ENCODE measurements at places on chromosomes 6 and 20.

GRCh38 chr6:39772559-39773273 lies 19.5 kb upstream of the DAAM2 start:
- no peak for DNase-seq

DNA sequence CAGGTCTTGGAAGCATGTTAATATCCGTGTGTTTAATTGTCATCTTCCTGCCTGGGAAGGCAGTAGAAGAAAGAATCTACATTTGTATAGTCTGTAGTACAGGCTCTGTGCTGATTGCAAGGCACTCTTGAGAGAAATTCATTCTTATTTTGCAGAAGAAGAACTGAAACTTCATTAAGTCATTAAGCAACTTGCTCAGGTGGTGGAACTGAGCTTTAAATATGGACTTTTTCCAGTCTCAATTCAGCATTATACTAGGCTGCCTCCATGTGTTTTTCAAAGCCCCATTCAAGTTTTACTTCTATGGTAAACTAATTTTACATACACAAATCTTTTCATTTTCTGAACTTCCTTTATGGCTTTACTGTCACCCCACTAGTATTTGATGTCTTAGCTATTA lies 18.7 kb downstream of the ZNF451 start:
- DNase-seq = no peak

DNA sequence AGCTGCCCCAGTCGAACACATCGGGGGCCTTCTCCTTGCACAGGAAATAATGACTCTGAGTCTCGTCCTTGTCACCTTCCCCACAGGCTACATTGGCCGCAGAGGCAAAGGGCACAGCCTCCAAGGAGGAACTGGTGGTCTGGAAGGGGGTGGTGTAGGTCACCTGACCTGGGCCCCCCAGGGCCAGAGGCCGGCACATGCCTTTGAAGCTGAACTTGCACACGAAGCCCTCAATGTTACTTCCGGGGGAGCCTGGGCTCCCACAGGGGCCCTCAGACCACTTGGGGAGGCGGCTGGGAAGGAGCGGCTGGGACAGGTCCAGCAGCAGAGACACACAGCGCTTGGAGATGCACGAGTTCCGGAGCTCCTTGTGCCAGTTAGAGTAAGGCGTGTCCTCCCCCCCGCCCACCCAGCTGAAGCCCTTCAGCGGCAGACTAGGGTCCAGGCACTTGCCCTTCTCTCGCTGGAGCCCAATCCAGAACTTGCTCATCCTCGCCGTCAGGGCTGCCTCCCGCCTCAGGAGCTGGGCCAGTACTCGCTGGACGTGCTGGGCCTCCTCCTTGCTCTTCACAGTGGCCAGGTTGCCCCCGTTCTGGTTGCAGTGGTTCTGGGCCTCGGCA lies 578 bp downstream of the CD93 start:
- DNase-seq = no peak

DNA sequence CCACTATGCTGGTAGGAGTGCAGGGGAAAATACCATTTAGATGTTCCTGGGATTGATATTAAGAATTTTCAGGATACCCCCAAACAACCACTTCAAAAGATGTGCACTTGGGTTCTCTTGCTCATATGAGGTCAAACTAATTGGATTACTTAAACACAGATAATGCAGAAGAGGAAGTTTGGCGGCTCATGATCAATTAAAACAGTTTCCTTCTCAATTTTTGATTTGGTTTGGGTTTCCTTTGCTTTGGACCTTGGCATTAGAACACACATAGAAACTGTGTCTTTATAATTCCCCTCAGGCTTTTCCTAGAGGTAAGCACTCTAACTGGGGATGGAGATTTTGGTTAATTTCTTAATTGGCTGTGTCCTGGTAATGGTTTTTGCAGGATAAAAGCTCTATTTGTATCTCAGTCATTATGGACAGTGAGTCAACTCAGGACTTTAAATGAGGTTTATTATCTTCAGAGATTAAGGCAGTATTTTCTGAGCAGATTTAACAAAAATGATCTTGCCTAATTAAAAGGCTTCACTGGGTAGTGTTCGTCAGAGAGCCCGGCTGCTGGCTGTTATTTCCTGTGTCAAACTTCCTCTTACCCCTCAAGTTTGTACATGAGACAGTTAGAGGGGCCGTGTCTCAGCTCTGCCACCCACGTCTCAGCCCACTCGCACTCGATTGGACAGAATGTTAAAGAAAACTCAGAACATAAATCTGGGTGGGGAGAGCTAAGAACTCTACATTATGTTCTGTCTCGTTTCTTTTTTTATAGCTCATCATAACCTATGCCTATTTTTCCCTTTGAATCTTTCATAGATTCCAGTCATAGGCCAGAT lies 50.3 kb upstream of the PREP start:
- peak; percentile 57 for DNase-seq

DNA sequence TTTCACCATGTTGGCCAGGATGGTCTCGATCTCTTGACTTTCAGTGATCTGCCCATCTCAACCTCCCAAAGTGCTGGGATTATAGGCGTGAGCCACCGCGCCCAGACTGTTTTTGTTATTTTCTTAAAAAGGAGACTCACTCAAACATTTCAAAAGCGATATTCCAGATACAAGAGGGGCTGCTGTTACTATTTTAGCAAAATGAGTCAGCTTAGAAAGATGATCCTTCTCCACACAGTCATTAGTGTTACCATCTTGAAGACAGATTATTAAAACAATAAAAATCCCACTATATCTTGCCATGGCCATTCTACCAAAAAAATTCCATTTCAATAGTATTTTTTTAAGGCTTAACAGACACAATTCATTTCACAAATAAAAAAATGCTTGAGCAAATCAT lies 102.8 kb downstream of the PREP start:
- DNase-seq = no peak

DNA sequence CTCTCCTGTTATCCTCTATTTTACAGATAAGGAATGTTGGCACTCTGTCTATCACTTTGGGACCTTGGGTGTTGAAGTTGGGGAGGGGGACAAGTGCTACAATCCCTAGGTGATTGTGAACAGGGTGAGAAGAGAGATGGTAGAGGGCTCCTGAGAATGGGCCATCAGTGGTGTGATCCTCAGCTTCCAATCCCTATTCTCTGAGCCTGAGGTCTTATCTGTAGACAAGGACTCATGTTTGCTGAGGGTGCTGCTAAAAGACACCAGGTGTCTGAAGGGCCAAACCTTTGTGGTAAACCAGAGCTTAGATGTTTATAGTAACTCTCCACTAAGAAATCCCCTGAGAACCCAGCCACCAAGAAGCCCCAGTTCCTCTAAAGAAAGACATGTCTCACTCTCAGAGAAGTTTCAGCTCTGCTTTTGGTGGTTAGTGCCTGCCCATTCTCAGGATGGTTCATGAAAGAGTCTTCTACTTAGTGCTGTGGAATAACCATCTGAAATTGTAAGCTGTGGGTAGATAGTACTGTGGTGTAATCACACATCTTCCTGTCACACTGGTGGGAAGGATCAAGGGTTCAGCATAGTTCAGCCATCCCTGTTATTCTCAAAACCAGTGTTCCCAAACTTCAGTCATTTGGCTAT lies 58.2 kb upstream of the IL20RA start:
- no peak for DNase-seq

- DNase-seq = no peak
These were observed 23.9 kb downstream of the ADTRP start for GRCh38 chr6:11754625-11755271.

GRCh38 chr6:98041056-98041455 lies 758.0 kb upstream of the MMS22L start:
- no peak for DNase-seq

- DNase-seq = peak; percentile 42
These were observed 81.4 kb downstream of the DLL1 start for GRCh38 chr6:170209354-170210025.

- no peak for DNase-seq
These were observed 9.7 kb downstream of the RPS21 start for GRCh38 chr20:62396367-62397239.

DNA sequence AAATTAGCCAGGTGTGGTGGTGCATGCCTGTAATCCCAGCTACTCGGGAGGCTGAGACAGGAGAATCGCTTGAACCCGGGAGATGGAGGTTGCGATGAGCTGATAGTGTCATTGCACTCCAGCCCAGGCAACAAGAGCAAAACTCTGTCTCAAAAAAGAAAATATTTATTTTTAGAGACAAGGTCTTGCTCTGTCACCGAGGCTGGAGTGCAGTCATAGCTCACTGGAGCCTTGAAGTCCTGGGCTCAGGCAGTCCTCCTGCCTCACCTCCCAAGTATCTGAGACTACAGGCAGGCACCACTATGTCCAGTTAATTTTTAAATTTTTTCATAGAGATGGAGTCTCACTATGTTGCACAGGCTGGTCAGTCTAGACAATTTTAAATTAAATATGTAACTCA lies 16.2 kb upstream of the CEBPB start:
- no peak for DNase-seq

GRCh38 chr6:100342830-100343229 lies 121.9 kb downstream of the SIM1 start:
- DNase-seq = no peak

DNA sequence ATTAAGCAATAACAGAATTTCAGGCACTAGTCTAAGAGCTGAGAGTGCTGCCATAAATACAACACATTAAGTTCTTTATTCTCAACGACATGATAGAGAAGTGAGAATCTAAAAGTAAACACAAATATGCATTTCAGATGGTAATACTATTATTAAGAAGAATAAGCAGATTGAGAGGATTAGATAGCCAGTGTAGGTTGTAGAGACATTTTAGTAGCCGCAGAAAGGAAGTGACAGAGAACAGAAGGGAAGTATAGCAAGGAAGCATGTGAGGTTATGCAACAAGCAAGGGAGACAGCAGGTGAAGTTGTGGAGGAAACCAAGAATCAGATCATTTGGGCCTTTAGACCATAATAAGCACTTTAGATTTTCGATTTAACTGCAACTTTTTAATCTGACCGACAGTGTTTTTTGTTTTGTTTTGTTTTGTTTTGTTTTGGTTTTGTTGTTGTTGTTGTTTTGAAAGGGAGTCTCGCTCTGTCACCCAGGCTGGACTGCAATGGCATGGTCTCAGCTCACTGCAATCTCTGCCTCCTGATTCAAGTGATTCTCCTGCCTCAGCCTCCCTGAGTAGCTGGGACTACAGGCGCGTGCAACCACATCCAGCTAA lies 737.0 kb upstream of the ADGRB3 start:
- no peak for DNase-seq

DNA sequence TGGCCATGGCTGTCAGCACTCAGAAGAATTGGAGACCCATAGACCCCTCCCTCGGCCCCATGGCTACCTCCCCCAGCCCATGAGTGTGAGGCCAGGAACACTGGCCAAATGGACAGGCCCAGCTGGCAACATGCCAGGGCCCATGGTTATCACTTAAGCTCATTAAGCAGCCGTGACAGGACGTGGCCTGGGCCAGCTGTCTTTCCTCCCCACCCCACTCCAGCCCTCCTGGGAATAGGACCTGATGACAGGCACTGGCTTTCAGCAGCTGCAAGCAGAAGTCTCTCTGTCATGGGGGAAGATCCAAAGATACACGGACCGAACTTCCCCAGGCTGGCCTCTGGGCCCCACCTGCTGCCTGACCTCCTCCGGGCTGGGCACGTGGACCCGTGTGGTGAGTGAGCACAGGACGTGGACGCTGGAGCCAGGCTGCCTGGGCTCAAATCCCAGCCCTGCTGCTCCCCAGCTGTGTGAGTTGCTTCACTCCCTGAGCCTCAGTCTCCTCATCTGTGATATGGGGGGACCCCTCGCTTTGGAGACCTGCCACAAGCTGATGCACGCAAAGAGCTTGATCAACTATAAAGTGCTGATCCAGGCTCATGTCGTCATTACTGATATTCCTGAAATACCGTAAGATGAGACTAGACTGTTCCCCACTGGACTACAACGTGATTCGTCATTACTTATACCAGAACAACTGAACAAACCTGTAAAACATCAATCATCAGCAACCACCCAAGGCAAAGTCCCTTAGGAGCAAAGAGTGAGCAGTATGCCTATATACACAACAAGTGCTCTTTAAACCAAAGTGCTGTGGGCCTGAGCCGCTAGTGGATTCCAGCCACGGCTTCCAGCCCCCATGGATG lies 22.0 kb upstream of the VSTM2L start:
- no peak for DNase-seq

GRCh38 chr20:10715035-10715434 lies 41.2 kb upstream of the JAG1 start:
- DNase-seq = no peak

DNA sequence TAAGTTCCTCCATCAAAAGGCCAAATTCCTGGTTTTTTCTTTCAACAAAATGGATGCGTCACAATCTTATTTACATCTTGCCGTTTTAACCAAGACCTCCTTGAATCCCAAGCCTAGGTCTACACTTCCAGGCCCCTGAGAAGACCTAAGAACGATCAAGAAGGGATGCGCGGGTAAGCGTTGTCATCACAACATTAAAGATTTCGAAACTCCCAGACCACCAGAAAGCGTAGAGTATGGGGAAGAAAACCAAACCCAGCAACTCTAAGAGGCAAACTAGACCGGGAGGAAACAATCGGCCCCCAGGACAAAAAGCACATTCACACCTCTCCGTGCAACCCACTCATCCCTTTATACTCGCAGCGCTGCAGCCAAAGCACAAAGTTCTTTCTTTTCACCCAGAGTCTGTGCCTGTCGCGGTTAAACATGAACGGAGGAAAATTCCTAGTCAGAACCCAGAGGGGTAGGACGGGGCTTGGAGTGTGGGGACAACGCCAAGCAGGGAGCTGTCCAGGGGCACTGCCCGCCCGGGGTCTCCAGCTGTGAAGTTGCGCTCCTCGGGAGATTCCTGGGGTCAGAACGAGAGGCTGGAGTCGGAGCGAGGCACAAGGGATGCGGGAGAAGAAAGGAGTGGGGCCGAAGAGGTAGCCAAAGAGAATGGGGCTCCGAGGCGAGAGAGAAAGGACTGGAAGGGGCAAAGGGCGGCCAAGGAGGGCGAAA lies 725 bp downstream of the OSER1 start:
- no peak for DNase-seq

DNA sequence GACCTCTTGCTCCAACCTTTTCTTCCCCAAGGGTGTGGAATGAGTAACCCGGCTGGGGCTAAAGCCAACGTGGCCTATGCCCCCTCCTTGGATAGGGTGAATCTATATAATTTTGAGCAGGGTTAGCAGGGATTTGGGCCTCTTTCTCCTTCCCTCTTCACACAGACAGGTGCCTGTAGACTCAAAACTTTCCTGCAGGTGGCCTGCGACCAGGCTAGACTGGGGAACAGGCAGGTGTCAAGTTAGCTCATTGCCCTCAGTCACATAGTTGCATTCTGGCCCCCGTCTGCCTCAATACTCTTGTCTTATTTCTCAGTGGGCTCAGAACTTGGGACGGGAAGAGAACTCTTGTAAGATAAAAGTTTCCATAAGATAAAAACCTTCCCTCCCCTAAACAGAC lies 243.0 kb downstream of the ATXN1 start:
- DNase-seq = no peak

GRCh38 chr6:17045581-17046322 lies 56.1 kb upstream of the STMND1 start:
- no peak for DNase-seq

Measured in activated CD8-positive, alpha-beta memory T cell treated with anti-CD3 and anti-CD28 coated beads, Interleukin-2, amount 50 U/mL, for 48 hours (primary cell).